ENCODE measurements at places on chromosomes 5 and 9.

DNA sequence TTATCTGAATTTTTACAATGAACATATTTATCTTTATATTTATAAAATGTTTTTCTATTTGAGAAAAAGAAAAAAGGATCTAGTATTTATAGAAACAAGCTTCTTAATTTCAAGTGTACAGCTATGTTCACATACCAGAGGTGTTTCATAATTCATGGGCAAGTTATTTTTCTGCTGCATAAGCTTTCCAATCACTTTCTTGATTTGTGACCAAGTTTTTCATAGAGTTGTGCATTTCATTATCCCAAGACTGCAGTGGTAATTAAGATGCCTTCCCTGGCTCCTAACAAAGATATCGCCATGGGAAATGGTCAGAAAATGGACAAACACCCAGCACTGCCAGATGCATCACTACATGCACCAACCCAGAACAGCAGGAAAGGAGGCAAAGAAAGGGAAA is 124.6 kb downstream of the GNAQ start:
- DNase-seq: no peak

DNA sequence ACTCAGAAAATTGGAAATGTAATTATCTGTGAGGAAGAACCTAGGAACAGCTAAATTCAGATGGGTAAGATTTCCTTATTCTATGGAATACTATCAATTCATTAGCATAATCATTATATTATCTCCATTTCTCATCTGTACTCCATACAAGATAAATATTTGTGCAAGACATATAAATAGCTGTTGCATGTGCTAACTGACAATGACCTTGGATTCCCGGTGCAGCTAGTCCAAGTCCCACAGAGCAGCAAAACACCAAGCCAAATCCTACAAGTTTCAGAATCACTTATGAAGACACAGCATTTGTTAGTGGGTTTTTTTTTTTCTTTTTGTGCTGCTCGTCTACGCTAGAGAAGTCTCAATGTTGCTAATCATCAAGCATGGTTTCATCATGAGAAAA is 64.8 kb downstream of the NUDT12 start:
- no peak for DNase-seq

GRCh38 chr5:109034306-109034705 is 286.6 kb downstream of the FER start:
- DNase-seq: no peak

- no peak for DNase-seq
These were observed 51.7 kb upstream of the SLC27A6 start for GRCh38 chr5:128913551-128913950.

- DNase-seq: no peak
These were observed 58.7 kb upstream of the SMIM32 start for GRCh38 chr5:136251502-136252169.

DNA sequence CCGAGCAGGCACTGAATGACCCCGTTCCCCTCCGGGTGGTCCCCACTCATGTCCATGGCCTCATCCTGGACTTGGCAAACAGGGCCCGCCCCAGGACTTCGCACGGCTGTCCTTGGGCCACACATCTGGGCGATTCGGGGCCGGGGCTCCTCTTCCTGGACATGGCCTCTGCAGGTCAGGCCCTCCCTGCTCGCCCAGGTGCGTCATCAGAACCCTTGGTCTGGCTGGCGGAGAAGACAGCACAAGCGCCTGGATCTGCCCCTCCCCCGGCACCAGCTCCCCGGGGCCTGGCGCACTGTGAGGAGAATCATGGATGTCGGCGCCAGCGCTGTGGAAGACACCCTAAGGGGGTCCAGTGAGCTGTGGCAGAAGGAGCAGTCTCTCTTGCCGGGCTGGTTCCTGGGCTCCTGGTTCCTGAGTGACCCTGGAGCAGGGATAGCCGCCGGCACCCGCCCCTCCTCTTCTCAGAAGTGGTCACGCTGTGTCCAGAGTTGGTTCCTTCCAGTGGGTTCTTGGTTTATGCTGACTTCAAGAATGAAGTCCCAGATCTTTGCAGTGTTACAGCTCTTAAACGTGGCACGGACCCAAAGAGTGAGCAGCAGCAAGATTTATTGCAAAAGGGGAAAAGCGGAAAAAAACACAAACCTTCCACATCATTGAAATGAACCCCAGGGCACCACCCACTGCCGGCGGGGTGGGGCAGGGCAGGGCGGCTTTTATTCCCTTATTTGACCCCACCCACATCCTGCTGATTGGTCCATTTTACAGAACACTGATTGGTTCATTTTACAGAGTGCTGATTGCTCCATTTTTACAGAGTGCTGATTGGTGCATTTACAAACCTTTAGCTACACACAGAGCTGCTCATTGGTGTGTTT is 25.9 kb upstream of the SLC12A7 start:
- no peak for DNase-seq

- no peak for DNase-seq
These were observed 24.5 kb downstream of the CDC42SE2 start for GRCh38 chr5:131288328-131288727.
